RPMI7951 (cell line): ENCODE measurements at places on chromosomes 7 and 10. TPM values are rescaled to one million over a fixed set of nuclear protein-coding genes. Genes with fewer than 3 reads are reported as not detected.

GRCh38 chr10:116098411-116099022 lies 174.5 kb downstream of the GFRA1 start:
- DNase-seq = no peak

GRCh38 chr10:71393841-71394475 lies 2.8 kb upstream of the CDH23 start:
- DNase-seq = no peak

- DNase-seq = peak; percentile 35
These were observed 8.5 kb upstream of the SCD start for GRCh38 chr10:100338434-100339036.

Gene FAM180A
- total RNA-seq = 4.8 and 6.4 TPM in 2 replicates

Gene WEE2
- total RNA-seq = not detected in 2 replicates

GRCh38 chr7:96526496-96526895 lies 183.2 kb downstream of the SEM1 start:
- peak; percentile 60 for DNase-seq

- no peak for DNase-seq
These were observed 157.5 kb downstream of the ADRA2A start for GRCh38 chr10:111234234-111234913.

Gene PSMA2
- 428 and 438 TPM in 2 replicates for total RNA-seq

Gene JAKMIP3
- total RNA-seq = not detected in 2 replicates

- no peak for DNase-seq
These were observed 30.0 kb upstream of the RAB11FIP2 start for GRCh38 chr10:118076705-118077104.

Gene CUBN
- total RNA-seq = 0.98 and 2.9 TPM in 2 replicates

Gene RSPH10B2
- total RNA-seq = 0.10 TPM in 1 of 2 replicates, not detected in the other

Gene RAB11FIP2
- 6.7 and 11.7 TPM in 2 replicates for total RNA-seq

GRCh38 chr10:132838346-132838970 lies 52.5 kb upstream of the NKX6-2 start:
- no peak for DNase-seq

Gene EEPD1
- 2.5 and 5.2 TPM in 2 replicates for total RNA-seq

Gene MRC1
- total RNA-seq = not detected in 2 replicates

DNA sequence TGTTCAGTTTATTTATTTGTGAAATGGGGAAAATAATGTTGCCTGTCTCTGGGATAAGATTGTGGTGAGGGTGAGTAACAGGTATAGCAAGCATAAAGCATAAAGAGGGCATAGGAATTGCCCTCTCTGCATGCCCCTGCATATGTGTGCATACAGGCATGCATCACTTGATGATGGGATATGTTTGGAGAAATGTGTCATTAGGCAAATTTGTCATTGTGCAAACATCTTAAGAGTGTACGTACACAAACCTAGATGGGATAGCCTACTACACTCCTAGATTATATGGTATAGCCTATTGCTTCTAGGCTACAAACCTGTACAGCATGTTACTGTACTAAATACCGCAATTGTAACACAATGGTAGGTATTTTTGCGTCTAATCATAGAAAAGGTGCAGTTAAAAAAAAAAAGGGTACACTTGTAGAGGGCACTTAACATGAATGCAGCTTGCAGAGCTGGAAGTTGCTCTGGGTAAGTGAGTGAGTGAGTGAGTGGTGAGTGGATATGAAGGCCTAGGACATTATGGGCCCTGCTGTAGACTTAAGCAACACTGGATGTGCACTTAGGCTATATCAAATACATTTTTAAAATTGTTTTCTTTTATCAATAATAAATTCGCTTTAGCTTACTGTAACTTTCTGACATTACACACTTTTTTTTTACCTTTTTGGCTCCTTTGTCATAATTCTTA lies 386.5 kb upstream of the ANKRD30A start:
- no peak for DNase-seq

DNA sequence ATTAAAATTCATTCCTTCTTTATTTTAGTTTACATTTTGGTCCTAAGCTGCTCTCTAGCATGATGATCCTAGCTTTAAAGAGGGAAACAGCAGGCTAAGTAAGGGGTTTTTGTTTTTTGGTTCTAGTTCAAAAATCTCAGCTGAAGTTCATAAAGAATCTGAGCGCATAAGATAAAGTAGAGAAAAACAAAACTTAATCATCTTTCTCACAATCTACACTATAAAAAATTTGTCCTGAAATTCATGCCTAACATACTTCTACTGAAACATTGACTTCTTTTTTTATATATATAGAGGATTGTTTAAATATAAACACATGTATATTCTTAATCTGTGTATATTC lies 6.8 kb upstream of the IGF2BP3 start:
- DNase-seq = no peak
